Daoy (cell line): ENCODE measurements at places on chromosomes 12 and 14. TPM values are rescaled to one million over a fixed set of nuclear protein-coding genes. Genes with fewer than 3 reads are reported as not detected.

Gene SDSL
- total RNA-seq, result 41.7 and 42.8 TPM in 2 replicates

DNA sequence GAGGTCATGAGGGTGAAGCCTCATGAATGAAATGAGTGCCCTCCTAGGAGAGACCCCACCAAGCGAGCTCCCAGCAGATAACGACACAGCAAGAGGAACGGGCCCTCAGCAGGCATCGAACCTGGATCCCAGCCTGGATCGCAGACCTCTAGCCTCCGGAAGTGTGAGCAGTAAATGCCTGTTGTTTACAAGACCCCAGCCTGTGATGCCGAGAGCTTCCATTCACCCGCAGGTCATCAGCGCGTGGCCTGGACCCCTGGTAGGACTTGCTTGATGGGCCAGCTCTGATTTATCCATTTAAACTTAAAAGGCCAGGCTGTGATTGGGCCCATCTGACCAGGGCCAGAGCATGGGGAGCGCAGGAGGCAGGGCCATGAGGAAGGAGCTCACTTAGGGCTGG lies 7.0 kb downstream of the TMEM179 start:
- DNase-seq, result no peak

DNA sequence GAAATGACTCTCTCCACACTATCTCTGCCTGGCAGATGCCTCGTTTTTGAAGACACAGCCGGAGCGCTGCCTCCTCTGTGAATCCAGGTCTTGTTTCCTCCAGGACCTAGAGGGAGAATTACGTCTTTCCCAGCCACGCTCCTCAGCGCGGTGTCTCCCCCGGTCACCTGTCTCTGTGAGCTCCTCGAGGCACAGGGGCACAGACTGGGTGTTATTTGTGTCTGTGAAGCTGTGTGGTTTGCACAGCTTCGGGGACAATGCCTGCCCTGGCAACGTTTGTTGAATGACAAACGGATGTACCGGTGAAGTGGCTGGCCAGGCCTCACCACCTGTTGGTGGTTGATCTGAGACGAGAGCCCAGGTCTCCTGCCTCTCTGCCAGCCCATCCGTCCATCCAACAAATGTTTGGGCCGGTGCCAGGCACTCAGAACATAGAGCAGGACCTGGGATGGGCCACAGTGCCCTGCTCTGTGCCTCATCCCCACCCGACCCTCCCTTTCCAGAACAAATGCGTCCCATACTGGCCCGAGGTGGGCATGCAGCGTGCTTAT lies 6.1 kb downstream of the PTPN6 start:
- DNase-seq, result no peak

DNA sequence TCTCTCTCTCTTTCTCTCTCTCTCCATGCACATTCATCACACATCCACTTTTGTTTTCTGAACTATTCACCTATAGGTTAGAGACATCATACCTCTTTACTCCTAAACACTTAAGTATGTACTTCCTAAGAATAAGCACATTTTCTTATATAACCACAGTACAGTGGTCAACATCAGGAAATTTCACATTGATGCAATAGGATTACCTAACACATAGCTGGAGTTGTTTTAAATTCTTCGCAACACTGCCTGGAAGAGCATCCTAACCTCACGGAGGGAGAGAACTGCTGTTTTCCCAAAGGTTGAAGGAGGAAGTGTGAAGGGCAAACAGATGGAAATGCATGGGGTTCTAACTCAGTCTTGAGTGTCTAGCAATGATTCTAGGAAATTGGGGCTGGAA lies 159.2 kb downstream of the SYT1 start:
- no peak for DNase-seq

DNA sequence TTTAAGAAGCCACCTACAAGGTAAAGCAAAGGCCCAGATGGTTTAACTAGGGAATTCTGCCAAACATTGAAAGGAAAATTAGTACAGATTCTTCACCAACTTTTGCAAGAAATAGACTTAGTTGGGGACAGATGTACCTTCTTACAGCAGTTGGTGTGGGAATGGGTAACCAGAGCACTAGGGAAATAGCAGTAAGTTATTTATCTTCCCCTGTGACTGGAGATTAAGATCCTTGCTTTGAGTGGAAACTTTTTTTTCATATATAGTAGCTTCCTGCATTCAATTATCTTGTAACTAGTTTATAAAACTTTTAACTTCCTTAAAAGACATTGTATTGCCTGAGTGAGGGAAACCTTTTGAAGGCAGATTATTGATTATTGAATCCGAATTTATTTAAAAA lies 44.2 kb downstream of the ARID2 start:
- no peak for DNase-seq

GRCh38 chr12:52557476-52557875 lies 4.5 kb upstream of the KRT71 start:
- no peak for DNase-seq

GRCh38 chr12:88237954-88238353 lies 95.8 kb downstream of the TMTC3 start:
- DNase-seq, result peak; percentile 79
